ENCODE measurements at places on chromosomes 1 and 21. TPM values are rescaled to one million over a fixed set of nuclear protein-coding genes. Genes with fewer than 3 reads are reported as not detected.

HSPA6 gene
- 0.54 TPM for total RNA-seq

RNU5D-1 gene
- not detected for total RNA-seq

DNA sequence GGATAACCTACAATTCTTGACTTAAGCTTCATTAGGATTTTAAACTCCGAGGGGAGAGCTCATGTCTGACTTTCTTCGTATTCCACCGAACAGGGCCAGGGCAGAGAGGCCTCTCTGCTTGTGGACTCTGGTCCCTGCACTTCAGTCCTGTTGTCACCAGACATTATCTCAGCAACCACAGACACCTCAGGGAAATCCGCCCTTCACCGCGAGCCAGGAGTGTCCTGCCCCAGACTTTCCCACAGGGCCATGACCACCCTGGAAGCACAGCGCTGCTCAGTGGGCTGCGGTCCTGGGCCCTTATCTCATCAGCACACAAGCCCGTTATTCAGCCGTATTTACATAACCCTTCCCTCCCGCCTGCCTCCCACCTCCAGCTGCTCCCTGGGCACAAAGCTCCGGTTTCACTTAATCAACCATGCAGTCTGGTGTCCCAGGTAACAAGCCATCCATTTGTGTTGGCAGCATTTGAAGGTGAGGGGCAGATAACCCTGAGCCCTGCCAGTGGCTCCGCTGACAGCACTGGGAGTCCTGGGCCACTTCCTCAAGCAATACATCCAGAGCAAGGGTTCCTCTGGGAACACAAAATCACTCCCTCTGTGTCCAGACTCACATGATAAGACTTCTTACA, 122.8 kb upstream of the RAB4A start:
- peak; percentile 91 for DNase-seq

GRCh38 chr1:53899206-53899628, 5.2 kb downstream of the DIO1 start:
- no peak for DNase-seq

HSF2BP gene
- total RNA-seq: under 0.01 TPM

STIL gene
- total RNA-seq: 4.6 TPM

DNA sequence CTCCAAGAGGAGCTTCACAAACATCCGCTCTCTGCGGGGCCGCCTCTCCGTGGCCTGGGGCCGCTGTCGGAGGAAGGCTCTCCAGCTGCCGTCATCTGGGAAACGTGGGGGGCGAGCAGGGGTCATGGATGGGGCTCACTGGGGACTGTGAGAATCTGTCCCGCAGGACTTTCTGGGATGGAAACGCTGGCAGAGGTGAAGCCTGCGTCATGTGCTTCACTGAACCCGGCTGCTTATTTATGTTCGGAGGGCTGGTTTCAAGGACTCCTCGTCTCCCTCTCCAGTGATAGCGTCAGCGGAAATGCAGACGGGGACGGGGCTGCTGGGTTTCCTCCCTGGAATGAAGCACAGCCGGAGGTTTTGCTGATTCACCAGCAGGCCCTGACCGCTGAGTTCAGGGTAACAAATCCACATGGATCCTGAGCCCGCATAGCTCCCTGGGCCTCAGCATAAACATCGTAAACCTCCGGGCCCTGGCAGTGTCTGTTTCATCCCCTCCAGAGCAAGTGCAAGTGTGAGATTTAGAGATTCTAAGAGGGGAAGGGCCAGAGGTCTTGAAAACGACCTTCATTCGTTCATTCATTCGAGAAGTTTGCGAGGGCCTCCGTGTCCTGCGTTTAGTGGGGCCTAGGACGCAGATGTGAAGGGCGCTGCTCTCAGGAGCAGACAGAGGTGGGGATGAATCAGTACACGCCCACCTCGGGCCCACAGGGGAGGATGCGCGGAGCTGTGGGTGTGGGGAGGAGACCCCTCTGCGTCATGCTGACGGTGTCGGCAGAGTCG, 7.0 kb upstream of the POFUT2 start:
- DNase-seq: no peak

GRCh38 chr21:44395260-44395659, 41.8 kb downstream of the TRPM2 start:
- no peak for DNase-seq

C1orf87 gene
- total RNA-seq: not detected

DNA sequence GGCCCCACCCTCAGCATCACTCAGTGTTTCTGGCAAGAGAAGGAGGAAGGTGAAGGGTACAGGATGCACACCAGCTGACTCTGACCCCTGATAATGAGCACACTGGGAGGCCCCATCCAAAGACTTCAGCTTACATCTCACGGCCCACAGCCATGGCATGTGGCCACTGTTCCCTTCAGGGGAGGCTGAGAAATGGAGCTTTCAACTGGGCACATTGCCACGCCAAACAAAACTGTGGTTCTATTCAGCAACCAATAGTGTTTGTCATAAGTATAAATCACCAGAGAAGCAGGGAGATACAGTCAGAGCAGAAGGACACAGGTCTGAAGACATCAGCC, 12.7 kb upstream of the TRAF3IP3 start:
- DNase-seq: no peak

DNA sequence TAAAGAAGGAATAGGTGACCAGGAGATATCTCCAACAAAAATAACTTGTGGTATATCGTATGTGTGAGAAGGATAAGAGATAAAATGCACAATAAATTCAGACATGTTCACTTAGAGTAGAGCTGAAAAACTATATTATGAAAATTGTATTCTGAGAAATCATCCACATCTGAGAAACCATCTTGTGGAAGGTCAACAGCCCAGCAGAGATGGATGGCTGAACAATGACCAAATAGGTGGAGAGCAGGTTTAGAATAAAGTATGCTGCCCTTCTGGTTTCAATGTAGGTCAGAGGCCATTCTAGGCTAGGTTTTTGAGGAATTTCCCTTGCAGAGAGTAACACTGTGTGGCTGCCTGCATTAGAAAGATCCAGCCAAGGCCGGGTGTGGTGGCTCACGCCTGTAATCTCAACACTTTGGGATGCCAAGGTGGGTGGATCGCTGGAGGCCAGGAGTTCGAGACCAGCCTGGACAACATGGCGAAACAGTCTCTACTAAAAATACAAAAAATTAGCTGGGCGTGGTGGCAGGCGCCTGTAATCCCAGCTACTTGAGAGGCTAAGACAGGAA, 8.8 kb upstream of the UAP1 start:
- DNase-seq: no peak

- DNase-seq: no peak
Measured at GRCh38 chr1:176790786-176791185, 327.8 kb downstream of the PAPPA2 start.

DNA sequence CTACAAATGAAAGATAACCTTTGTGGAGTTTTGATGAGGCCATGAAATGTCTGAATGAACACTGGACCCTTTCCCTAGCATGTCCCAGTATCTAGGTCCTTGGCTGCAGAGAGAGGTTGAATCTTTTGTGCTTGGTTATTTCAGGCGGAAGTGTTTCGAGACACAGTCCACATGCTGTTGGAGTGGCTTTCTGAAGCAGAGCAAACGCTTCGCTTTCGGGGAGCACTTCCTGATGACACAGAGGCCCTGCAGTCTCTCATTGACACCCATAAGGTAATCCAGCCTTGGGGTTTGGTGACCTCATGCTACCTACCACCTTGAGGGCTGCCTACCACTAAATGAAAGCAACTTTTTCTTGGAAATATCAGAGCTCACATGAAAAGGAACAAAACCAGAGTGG, 38.9 kb upstream of the BMP8A start:
- no peak for DNase-seq

DNA sequence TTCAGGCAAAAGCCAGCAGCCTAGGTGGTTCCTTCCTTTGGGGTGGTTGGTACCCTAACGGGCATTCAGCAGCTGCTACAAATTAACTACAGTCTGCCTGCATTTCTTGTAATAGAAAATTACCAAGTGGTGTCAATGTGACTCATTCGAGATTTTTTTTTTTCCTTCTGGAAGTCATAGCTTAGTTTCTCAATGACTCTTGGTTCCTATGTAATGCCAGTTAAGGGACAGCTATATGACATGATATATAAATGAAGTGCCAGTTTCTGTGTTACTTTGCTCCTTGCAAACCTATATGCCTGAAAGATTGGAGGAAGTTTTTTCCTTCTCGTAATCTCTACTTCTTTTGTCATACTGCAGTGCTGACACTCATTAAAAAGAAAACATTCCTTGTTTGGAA, 2.6 kb downstream of the MGST3 start:
- no peak for DNase-seq

DNA sequence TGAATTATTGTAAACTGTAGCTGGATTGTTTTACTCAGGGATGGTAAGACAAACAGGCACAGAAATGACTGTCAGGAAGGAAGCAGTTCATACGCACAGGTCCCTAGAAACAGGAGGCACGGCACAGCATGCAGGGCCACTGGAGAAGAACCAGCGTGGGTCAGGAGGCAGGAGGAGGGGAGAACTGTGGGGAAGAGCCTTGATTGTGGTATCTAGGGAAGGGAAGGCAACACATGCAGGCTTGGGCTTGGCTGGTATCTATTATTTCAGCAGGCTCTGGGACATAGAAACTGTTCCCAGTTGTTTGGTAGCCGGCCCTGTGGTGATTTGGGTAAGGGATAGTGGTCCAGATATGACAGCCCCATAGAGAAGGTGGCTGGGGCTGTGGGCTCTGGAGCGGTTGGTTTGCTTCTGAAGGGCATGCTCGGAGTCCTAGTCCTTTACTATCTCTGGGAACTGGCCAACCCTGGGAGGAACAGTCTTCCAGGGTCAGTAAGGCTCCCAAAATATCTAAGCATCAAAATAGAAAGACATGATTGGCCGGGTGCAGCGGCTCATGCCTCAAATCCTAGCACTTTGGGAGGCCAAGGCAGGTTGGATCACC, 43.1 kb upstream of the CCSAP start:
- no peak for DNase-seq

Measured in hematopoietic multipotent progenitor cell (in vitro differentiated cells).